ENCODE measurements at places on chromosomes 1 and 21. TPM values are rescaled to one million over a fixed set of nuclear protein-coding genes. Genes with fewer than 3 reads are reported as not detected.
A peak's percentile ranks its signal among the peaks of the same experiment; 100 is the strongest.

DNA sequence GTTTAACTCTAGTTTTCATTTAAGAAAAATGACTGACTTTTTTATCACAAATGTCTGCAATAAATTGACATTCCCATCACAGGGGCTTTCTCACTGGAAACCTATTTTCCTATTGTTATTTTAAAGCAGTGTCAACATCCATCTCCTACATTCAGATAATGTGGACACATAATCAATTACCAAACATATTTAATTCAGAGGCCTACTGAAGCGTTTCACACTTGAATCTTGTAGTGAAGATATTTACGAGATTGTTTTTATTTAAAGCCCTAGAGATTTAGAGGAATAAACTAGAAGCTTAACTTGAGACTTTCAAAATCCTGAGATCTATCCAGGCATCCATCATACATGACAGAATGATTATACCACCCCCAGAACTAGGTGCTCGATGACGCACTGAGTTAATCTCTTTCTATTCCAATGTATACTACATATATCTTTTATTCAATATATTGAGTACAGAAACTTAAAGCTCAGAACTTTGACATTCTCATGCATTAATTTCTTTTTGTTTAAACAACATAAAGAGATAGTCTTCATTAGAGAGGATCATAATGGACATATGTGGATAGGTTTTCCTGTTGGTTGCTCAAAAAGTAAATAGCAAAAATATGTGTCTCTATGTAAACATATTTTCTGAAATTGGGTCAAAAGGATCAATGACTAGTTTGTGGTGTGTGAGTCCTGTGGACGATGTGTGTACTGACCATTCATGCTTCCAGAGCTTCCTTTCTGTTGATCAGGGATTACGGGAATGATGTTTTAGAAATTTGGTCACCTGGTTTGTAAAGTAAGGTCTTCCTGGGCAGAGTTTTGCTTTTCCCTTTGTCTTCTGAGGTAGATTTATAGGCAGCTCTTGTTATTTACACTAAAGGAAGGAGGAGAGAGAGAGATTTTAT, 171.5 kb upstream of the HMCN1 start:
- H3K27me3 ChIP-seq: no peaks in the 10 kb centered on the region
- no peak overlapping the region for H3K27ac ChIP-seq
- no peak overlapping the region for H3K4me3 ChIP-seq
- peaks cover 2% of the 10 kb centered on the region for H3K36me3 ChIP-seq

GRCh38 chr1:109630898-109631512, 11.4 kb downstream of the AMPD2 start:
- DNase-seq: no peak
- H3K27me3 ChIP-seq: no peaks in the 10 kb centered on the region
- peaks cover 18% of the 10 kb centered on the region for H3K4me1 ChIP-seq

Gene VASH2
- total RNA-seq: 0.62 TPM

GRCh38 chr1:24321126-24321525, 2.0 kb downstream of the GRHL3 start:
- H3K27ac ChIP-seq: no peak overlapping the region
- peaks cover 83% of the 10 kb centered on the region for H3K27me3 ChIP-seq
- H3K4me1 ChIP-seq: peaks cover 53% of the 10 kb centered on the region
- peak overlapping the region; percentile 94 for H3K4me3 ChIP-seq
- peak; percentile 49 for DNase-seq

- H3K4me1 ChIP-seq: peaks cover 56% of the 10 kb centered on the region
- H3K4me3 ChIP-seq: peak overlapping the region; percentile 95
- peak; percentile 62 for DNase-seq
- peaks cover 5% of the 10 kb centered on the region for H3K36me3 ChIP-seq
- peak overlapping the region; percentile 97 for H3K27ac ChIP-seq
Observed at GRCh38 chr1:113929750-113930498, 800 bp downstream of the HIPK1 start.

Gene SMIM1
- 3.4 TPM for total RNA-seq

Gene GLIS1
- not detected for total RNA-seq

- no peaks in the 10 kb centered on the region for H3K4me1 ChIP-seq
- DNase-seq: no peak
- H3K4me3 ChIP-seq: no peak overlapping the region
- H3K27ac ChIP-seq: no peak overlapping the region
- no peaks in the 10 kb centered on the region for H3K27me3 ChIP-seq
- peaks cover 6% of the 10 kb centered on the region for H3K36me3 ChIP-seq
Observed at GRCh38 chr1:185208626-185209180, 51.7 kb downstream of the SWT1 start.

Gene CITED4
- total RNA-seq: 2.1 TPM

GRCh38 chr1:190172651-190173430, 304.8 kb downstream of the BRINP3 start:
- H3K4me3 ChIP-seq: no peak overlapping the region
- no peaks in the 10 kb centered on the region for H3K36me3 ChIP-seq
- no peaks in the 10 kb centered on the region for H3K27me3 ChIP-seq
- no peak for DNase-seq
- H3K27ac ChIP-seq: no peak overlapping the region
- no peaks in the 10 kb centered on the region for H3K4me1 ChIP-seq

DNA sequence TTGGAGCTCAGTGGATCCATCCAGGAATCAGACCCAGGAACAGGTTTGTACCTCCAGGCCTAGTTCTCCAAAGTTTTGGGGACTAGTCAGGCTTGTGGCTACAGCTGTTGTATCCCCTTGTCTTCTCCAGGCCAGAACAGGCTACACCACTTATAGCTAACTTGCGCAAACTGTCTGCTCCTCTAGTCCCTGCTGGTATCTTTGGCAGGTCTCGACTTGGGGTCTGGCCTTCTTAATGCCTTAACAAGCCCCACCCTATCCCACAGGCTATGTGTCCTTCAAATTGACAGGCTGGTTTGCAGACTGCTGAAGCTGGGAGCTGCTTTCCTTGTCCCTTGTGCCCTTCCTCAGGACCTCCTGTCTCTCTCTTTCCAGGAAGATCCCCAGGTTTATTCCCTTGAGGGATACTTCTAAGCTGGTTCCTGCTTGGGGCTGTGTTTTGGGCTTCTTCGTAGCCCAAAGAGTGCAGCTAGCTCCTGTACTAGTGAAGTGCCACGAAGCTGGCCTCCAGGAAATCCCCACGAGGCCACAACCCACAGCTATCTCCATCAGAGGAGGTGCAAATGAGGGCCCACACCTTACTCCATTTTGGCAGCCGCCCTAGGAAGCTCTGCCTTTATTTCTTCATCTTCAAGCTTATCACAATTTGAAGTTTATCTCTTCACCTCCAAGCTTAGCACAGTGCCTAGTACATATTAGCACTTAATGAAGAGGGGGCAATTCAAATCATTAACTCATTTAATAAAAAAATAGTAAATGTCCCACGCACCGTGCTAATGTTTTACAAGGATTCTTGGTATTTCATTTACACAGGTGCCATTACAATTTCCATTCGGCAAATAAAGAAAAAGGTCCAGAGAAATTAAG, 683 bp upstream of the DMAP1 start:
- no peaks in the 10 kb centered on the region for H3K36me3 ChIP-seq
- peaks cover 48% of the 10 kb centered on the region for H3K4me1 ChIP-seq
- peak overlapping the region; percentile 89 for H3K4me3 ChIP-seq
- no peaks in the 10 kb centered on the region for H3K27me3 ChIP-seq
- peak; percentile 62 for DNase-seq
- H3K27ac ChIP-seq: peak overlapping the region; percentile 98

- H3K27ac ChIP-seq: no peak overlapping the region
- no peaks in the 10 kb centered on the region for H3K4me1 ChIP-seq
- H3K36me3 ChIP-seq: no peaks in the 10 kb centered on the region
- H3K4me3 ChIP-seq: no peak overlapping the region
- H3K27me3 ChIP-seq: no peaks in the 10 kb centered on the region
- no peak for DNase-seq
Observed at GRCh38 chr1:227793948-227794816, 21.3 kb upstream of the PRSS38 start.

GRCh38 chr21:45910155-45910547, 71.4 kb upstream of the COL6A1 start:
- no peak overlapping the region for H3K27ac ChIP-seq
- no peaks in the 10 kb centered on the region for H3K27me3 ChIP-seq
- no peak overlapping the region for H3K4me3 ChIP-seq
- H3K4me1 ChIP-seq: no peaks in the 10 kb centered on the region
- H3K36me3 ChIP-seq: no peaks in the 10 kb centered on the region
- no peak for DNase-seq

DNA sequence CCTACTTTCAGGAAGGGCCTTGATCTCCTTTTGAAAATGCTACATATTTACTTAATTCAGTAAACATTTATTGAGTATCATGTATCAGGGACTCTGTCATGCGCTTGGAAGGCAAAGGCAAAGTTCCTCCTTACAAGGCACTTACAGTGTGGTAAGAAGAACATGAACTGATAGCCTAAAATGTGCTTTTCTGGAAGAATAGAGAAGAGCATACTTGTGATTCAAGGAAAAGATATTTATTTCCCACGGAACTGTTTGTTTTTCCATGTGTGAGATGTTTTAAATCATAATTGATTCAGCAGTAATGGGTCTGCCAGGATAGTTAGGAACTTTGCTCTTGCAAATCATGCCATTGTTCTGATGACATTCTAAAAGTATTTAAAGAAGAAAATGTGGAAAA, 110.1 kb upstream of the ZNHIT6 start:
- no peaks in the 10 kb centered on the region for H3K4me1 ChIP-seq
- H3K27me3 ChIP-seq: no peaks in the 10 kb centered on the region
- no peak overlapping the region for H3K27ac ChIP-seq
- no peak overlapping the region for H3K4me3 ChIP-seq
- no peak for DNase-seq
- no peaks in the 10 kb centered on the region for H3K36me3 ChIP-seq
